ENCODE measurements at places on chromosomes 3 and 15.
A peak's percentile ranks its signal among the peaks of the same experiment; 100 is the strongest.

DNA sequence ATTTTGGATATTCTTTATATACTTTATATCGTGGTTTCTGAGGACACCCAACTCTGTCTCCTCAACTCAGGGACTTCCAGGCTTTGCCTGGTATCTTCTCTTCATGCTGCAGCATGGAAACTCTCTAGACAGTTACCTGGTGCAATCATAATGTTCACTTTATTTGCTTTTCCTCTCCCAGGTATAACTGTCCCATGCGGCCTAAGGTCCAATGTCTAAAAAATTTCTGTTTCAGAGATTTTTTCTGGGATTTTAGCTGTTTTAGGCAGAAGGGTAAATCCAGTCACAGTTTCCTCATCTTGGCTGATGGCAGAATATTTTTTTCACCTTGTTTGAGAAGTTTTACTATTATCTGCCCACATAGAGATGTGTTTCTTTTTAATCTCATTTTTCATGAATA is 139.9 kb upstream of the KCNMB2 start:
- DNase-seq, result no peak

DNA sequence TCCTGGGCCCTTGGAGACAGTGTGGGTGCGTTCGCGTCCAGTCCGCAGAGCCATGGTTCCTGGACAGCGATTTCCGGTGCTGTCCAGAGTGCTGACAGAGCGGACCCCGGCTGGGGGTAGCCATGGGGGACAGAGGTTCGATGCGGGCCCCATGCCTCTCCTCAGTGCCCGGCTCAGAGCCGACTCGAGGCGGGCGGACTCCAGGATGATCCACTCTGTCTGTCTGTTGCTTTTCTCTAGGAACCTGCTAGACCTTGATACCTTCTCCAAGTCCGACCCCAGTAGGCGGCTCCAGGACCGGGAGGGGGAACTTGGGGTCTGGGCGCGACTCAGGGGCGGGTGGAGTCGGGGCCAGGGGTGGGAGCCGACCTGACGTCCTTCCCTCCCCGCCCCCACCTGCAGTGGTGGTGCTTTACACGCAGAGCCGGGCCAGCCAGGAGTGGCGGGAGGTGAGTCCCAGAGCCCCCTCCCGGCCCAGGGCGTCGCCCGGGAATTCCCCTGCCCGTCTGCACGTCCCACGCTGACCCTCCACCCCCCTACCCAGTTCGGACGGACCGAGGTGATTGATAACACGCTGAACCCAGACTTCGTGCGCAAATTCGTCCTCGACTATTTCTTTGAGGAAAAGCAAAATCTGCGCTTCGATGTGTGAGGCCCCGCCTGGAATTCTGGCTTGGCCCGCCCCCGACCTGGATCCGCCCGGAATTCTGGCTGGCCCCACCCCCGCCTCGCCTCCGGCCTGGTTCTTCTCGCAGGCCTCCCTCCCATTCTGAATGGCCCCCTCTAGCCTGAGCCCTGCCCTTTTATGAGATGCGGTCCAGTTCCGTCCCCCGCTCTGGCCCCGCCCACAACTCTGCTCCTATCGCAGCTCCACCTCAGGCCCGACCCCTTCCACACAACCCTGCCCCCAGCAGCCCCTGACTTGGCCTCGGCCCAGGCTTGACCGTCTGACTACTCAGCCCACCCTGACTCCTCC is 1.0 kb downstream of the CPNE9 start:
- DNase-seq, result peak; percentile 55

GRCh38 chr15:74788042-74788682 is 6.3 kb downstream of the CSK start:
- DNase-seq, result no peak

GRCh38 chr3:46959161-46959511 is 17.4 kb downstream of the CCDC12 start:
- DNase-seq, result no peak

DNA sequence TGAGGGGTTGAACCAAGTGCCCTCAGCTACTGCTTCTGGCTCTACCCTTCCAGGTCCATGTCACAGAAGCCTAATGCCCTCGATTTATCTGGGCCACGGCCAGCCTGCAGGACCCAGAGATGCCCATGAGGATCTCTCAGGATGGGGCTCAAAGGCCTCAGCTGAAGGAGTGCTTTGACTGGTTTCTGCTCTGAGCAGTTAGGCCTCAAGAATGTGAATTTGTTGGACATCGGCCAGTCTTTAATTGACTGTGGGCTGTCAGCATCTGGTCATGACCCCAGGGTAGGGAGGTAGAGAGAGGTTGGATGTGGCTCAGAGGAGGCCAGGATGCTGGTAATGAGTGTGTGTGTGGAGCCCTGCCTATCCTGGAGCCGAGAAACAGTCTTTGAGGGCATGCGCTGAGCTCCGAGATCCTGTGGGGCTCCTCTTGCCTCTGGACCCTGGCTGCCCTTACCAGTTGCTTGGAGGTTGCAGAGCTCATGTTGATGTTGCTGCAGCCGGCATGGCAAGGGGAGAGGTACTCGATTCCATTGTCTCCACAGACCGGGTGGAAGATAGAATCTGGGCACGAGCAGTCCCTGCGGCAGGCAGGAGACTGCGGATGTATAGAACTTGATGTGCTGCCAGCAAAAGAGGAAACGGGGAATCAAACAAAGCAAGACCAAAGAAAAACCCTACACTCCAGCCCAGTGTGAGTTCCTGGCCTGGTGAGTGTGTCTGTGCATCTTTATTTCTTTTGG is 49.1 kb upstream of the RAB6B start:
- DNase-seq, result peak; percentile 86

- no peak for DNase-seq
These were observed 199.5 kb upstream of the P2RY1 start for GRCh38 chr3:152635389-152635788.

GRCh38 chr3:53478166-53478830 is 16.1 kb upstream of the CACNA1D start:
- no peak for DNase-seq

GRCh38 chr15:74725845-74726773 is 781 bp upstream of the CYP1A1 start:
- peak; percentile 34 for DNase-seq

GRCh38 chr3:49868862-49869466 is 742 bp downstream of the CAMKV start:
- DNase-seq, result no peak

DNA sequence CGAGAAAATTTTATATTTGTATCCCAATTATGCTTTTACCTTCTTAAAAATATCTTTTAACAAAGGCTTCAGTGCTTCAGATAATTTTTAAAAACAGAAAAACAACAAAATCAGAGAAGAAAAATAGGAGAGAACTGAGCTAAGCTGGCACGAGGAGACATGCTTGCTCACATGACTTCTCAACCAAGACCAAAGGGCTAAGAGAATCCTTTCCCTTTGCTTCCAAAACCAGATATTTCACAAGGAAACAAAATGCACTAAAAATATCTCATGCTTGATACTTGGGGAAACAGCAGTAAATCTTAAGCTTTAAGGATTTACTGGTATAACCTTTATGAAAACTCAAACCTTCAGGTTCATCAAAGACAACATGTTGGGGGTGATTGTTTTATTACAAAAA is 58.4 kb downstream of the CAPN7 start:
- no peak for DNase-seq

- DNase-seq, result peak; percentile 32
These were observed 48.0 kb downstream of the SSUH2 start for GRCh38 chr3:8596321-8597218.

All from RWPE1 (cell line).